B cell (primary cell): ENCODE measurements at places on chromosomes 4 and X.

DNA sequence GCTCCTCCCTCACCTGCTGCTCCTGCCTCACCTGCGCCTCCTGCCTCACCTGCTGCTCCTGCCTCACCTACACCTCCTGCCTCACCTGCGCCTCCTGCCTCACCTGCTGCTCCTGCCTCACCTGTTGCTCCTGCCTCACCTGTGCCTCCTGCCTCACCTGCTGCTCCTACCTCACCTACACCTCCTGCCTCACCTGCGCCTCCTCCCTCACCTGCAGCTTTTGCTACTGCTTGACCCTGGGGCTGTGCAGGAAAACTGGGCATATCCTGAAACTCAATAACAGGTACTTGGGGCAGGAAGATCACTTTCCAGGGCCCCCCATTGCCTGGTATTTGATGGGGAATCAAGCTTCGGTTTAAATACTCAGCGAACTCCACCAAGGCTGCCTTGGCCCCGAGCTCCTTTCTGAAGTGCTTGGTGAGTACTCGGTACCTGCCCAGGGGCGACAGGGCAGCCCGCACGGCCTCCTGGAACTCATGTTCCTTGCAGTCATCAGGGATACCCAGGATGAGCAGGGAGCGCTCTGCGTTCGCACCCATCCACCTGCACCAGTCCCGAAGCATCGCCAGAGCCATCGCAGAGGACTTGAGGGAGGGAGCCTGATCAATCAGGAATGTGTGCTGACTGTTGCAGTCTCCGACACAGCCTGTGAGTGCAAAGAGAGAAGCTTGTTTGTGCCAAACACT lies 2.7 kb downstream of the PNMA6E start:
- no peak for DNase-seq

DNA sequence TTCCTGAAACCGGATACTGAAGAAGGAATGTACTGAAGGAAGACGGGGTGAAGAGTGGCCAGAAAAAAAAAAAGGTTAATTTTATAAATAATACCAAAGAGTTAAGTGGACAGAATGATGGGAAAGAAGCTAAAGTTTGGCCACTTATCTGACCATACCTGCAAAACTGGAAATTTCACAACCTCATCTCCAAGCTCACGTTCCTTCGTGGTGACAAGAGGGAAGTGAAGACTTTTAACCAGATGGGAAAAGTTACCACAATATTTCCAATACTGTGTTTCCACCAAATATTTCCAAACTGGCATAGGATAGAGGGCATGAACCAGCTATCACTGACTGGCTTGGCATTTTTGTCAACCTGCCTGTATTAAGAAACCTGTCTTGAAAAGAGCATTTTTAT lies 56.4 kb downstream of the MAML3 start:
- no peak for DNase-seq

GRCh38 chrX:18748499-18748898 lies 41.1 kb downstream of the PPEF1 start:
- no peak for DNase-seq

- no peak for DNase-seq
These were observed 25.0 kb upstream of the CWH43 start for GRCh38 chr4:48960988-48961635.

- no peak for DNase-seq
These were observed 34.7 kb downstream of the FGF2 start for GRCh38 chr4:122861172-122861943.

- DNase-seq, result no peak
These were observed 68.6 kb upstream of the MCF2 start for GRCh38 chrX:139776599-139776998.

- no peak for DNase-seq
These were observed 50.1 kb downstream of the CPE start for GRCh38 chr4:165428957-165429356.

DNA sequence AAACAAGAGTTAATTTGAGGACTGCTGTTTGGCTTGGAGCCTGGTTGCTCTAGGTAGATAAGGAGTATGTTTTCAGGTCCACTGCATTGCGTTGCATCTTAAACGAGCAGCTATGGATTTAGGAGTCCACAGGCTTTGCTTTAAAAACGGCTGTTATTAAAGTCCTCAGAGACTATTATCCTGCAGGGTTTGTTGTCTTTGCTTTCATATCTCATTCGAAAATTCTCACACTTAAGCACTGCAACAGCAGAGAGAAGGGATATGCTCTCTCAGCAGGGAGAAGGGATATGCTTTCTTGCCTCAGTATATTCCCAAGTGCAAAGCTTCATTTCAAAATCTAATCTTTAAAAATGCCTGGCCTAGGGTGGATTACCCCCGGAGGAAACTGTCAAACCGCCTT lies 444.7 kb upstream of the FTHL17 start:
- no peak for DNase-seq

- no peak for DNase-seq
These were observed 379.9 kb downstream of the PDGFC start for GRCh38 chr4:156591679-156592078.

- no peak for DNase-seq
These were observed 15.3 kb downstream of the DDIT4L start for GRCh38 chr4:100174985-100175383.
